ENCODE measurements at places on chromosomes 7 and 10. TPM values are rescaled to one million over a fixed set of nuclear protein-coding genes. Genes with fewer than 3 reads are reported as not detected.

DNA sequence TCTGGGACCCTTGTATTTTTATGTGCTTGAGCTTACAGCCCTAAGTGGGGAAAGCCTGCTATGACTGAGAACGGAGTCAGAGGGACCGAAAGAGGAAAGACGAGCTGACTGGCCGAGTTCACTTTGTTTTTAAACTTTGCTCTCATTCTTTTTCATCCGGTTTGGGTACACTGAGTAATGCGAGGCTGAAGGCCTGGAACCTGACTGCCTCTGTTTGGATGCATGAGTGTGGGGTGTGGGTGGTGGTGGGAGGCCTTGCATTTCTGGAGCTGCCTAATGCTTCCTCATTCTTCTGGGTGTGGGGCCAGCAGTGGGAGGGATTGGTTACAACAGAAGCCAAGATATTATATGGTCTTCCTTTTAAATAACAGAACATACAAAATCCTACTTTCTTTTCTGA lies 155.5 kb downstream of the BUB3 start:
- H3K4me3 ChIP-seq: no peak overlapping the region
- peaks cover 36% of the 10 kb centered on the region for H3K4me1 ChIP-seq
- DNase-seq: no peak
- no peak overlapping the region for H3K27ac ChIP-seq

DNA sequence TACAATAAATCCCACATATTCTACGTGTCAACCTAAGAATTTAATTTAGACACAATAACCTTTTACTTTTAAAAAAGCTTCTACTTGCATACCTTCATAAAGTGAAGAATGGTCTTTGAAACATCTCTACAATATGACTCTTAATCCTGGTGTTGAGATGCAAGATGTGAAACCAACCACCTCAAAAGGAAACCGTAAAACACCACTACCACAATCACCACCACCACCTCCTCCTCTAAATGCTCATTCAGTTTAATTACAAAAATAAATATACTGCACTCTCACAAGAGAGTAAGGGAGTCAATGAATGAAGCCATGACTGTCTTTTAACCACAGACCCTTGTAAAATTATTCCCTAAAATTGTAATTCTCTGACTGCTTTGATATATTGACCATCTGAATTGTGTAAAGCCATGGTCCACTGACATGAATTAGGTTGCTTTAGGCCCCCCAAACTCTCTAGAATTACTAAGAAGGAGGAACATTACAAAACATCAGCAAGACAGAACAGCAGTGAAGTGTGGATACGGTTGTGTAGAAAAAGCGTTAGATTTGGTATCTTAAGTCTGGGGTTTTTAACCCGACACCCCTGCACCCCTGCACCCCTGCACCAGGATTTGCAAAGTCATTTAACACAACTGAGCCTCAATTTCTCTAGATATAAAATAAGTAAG lies 171.4 kb downstream of the SFMBT2 start:
- DNase-seq: no peak
- H3K4me3 ChIP-seq: no peak overlapping the region
- H3K4me1 ChIP-seq: no peaks in the 10 kb centered on the region

DNA sequence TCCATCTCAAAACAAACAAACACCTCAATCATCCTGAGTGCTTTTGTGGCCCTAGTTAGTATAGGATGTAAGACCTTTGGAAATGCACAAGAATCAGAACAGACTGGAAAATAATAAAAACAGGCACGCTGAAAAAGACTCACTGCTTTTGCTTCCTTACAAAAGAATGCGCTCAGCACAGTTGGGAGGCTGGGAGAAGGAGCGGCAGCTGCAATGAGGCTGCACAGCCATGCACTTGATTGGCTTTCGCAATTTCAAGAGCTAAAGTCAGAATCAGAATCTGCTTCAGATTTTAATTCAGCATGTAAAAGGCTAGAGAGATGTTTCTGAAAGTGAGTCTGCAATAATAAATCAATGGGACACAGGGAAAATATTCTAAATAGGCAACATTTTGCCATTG lies 97.2 kb downstream of the FRMD4A start:
- H3K36me3 ChIP-seq: no peaks in the 10 kb centered on the region
- H3K27me3 ChIP-seq: no peaks in the 10 kb centered on the region
- no peak overlapping the region for H3K4me3 ChIP-seq
- H3K27ac ChIP-seq: no peak overlapping the region

GRCh38 chr7:116433246-116433645 lies 66.3 kb upstream of the CAV2 start:
- H3K36me3 ChIP-seq: no peaks in the 10 kb centered on the region
- H3K27me3 ChIP-seq: no peaks in the 10 kb centered on the region
- H3K4me3 ChIP-seq: no peak overlapping the region
- H3K27ac ChIP-seq: no peak overlapping the region
- DNase-seq: no peak

TUBB8 gene
- 1.9 TPM for total RNA-seq

- no peaks in the 10 kb centered on the region for H3K27me3 ChIP-seq
- H3K27ac ChIP-seq: no peak overlapping the region
- no peaks in the 10 kb centered on the region for H3K36me3 ChIP-seq
- DNase-seq: no peak
These were observed 1077.1 kb upstream of the C7orf33 start for GRCh38 chr7:147513451-147513850.

DNA sequence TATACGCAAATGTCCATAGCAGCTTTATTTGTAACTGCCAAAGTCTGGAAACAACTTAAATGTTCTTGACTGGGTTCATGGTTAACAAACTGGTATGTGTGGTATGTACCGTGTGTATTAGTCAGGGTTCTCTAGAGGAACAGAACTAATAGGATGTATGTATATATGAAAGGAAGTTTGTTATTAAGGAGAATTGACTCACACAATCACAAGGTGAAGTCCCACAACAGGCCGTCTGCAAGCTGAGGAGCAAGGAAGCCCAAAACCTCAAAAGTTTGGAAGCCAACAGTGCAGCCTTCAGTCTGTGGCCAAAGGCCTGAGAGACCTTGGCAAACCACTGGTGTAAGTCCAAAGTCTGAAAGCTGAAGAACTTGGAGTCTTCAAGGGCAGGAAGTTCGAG lies 66.8 kb downstream of the TMEM168 start:
- no peak overlapping the region for H3K4me3 ChIP-seq
- no peaks in the 10 kb centered on the region for H3K4me1 ChIP-seq
- H3K27ac ChIP-seq: no peak overlapping the region
- no peak for DNase-seq
- no peaks in the 10 kb centered on the region for H3K36me3 ChIP-seq
- no peaks in the 10 kb centered on the region for H3K27me3 ChIP-seq

SPDYE5 gene
- not detected for total RNA-seq

CDH23 gene
- 10.3 TPM for total RNA-seq

DNA sequence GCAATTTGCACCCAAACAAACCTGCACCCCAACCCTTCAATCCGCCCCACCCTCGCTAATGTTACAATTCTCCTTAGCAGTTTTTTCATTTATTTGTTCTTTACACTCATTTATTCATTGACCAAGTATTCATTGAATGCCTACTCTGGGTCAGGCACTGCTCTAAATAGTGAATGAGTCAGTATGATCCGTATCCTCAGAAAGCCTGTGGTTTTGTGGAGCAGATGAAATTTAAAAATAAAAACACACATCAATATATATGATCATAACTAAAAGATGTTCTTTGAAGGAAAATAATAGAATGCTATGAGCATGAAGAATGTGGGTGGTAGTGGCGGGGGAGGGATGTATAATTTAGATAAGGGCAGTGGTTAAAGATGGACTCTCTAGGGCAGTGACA lies 13.3 kb downstream of the IFIT5 start:
- no peaks in the 10 kb centered on the region for H3K27me3 ChIP-seq
- no peaks in the 10 kb centered on the region for H3K4me1 ChIP-seq
- no peak overlapping the region for H3K4me3 ChIP-seq
- no peaks in the 10 kb centered on the region for H3K36me3 ChIP-seq

ARHGAP21 gene
- 58.8 TPM for total RNA-seq

DNA sequence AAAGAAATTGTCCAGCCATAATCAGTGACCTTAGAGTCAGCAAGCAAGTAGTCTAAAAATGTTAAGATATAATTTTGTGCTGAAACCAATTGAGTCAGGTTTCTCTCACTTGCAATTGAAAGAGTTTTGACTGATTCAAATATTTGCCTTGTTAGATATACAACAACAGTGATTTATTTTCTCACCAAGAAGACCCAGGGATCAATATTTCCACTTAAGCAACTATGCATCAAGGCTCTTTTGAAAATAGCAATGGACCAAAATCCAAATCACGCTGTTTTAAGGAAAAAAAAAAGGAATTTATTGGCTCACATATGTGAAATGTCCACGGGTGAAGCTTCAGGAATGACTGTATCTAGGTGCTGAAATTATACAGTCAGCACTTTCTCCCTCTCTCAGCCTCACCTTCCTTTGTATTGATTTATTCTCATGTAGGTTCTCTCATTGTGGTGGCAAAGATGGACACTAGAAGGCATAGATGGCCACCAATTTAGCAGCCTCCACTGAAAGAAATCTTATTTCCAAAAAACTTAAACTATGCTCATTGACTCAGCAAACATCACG lies 9.7 kb upstream of the FKBP9 start:
- no peaks in the 10 kb centered on the region for H3K36me3 ChIP-seq
- H3K27me3 ChIP-seq: peaks cover 92% of the 10 kb centered on the region
- H3K27ac ChIP-seq: no peak overlapping the region

MTG1 gene
- total RNA-seq: 28.8 TPM

GRCh38 chr10:21749788-21750187 lies 215.8 kb downstream of the MLLT10 start:
- no peak overlapping the region for H3K27ac ChIP-seq
- no peak for DNase-seq
- H3K36me3 ChIP-seq: no peaks in the 10 kb centered on the region
- no peak overlapping the region for H3K4me3 ChIP-seq
- no peaks in the 10 kb centered on the region for H3K27me3 ChIP-seq

DNA sequence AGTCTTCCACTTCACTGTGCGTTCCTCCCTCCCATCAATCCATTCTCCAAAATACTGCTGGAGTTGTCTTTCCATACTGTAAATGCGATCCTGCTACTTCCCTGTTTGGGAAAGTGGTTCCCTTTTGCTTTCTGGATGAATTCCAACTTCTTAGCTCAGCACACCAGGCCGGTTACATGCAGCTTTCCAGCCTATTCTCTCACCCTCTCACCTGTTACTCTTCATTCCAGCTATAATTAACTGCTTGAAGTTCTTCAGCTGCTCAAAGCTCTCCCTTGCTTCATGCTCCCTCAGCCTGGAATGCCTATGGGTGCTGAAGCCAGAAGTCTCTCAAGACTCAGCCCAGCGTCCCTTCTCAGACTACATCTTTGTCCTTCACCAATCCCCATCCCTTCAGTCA lies 6.0 kb upstream of the ZNRF2 start:
- DNase-seq: no peak
- H3K36me3 ChIP-seq: no peaks in the 10 kb centered on the region
- no peaks in the 10 kb centered on the region for H3K27me3 ChIP-seq

OPALIN gene
- total RNA-seq: not detected

- peaks cover 8% of the 10 kb centered on the region for H3K4me1 ChIP-seq
- H3K27me3 ChIP-seq: peaks cover 10% of the 10 kb centered on the region
- peak; percentile 62 for DNase-seq
- H3K4me3 ChIP-seq: no peak overlapping the region
- no peak overlapping the region for H3K27ac ChIP-seq
- H3K36me3 ChIP-seq: no peaks in the 10 kb centered on the region
These were observed 67.5 kb downstream of the CHST15 start for GRCh38 chr10:124025660-124026588.

- H3K36me3 ChIP-seq: no peaks in the 10 kb centered on the region
- DNase-seq: no peak
- H3K4me3 ChIP-seq: no peak overlapping the region
These were observed 287.6 kb downstream of the TWIST1 start for GRCh38 chr7:18829858-18830285.

GRCh38 chr7:22944510-22944909 lies 69.4 kb downstream of the HYCC1 start:
- peaks cover 15% of the 10 kb centered on the region for H3K4me1 ChIP-seq
- no peak overlapping the region for H3K4me3 ChIP-seq
- H3K36me3 ChIP-seq: no peaks in the 10 kb centered on the region
- no peaks in the 10 kb centered on the region for H3K27me3 ChIP-seq
- no peak for DNase-seq
